ENCODE measurements at places on chromosomes 1 and 21.

- no peak for DNase-seq
These were observed 172.3 kb downstream of the SIPA1L2 start for GRCh38 chr1:232457595-232457994.

DNA sequence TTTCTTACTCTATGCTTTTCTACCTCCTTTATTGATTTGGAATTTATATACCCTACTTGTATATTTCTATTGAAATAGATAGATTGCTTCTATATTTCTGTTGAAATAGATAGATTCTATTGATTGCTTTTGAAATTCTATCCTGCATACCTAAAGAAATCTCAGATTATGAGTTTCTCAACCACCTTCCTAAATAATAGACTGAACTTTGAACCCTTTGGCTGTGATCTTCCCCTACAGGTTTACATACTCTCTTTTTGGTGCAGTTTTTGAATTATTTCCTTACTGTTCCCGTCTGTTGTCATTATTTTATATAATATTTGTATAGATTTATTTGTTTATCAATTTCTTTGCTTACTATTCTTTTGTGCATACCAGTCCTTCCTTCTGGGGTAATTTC, 20.4 kb upstream of the CSF3R start:
- DNase-seq, result no peak

GRCh38 chr1:21164266-21164665, 12.4 kb downstream of the EIF4G3 start:
- no peak for DNase-seq

GRCh38 chr1:160374306-160375110, 7.6 kb downstream of the NHLH1 start:
- DNase-seq, result no peak

- no peak for DNase-seq
These were observed 37.1 kb downstream of the DDAH1 start for GRCh38 chr1:85427849-85428248.

DNA sequence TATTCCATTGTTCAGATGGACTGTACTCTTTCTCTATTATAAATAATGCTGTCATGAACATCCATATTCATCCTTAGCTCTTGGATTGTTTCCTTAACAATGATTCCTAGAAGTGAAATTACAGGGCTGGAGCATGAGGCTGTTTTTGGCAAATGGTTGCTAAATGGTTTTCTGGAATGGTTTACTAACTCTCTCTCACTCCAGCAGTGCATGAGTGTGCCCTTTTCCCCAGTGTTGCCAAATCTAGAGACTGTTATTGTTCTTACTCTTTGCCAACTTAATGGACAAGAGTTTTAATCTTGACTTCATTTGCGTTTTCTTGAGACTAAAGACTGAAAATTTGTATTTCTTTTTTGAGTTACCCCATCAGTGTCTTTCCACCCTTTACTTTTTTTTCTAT, 113.0 kb downstream of the PAPPA2 start:
- no peak for DNase-seq

DNA sequence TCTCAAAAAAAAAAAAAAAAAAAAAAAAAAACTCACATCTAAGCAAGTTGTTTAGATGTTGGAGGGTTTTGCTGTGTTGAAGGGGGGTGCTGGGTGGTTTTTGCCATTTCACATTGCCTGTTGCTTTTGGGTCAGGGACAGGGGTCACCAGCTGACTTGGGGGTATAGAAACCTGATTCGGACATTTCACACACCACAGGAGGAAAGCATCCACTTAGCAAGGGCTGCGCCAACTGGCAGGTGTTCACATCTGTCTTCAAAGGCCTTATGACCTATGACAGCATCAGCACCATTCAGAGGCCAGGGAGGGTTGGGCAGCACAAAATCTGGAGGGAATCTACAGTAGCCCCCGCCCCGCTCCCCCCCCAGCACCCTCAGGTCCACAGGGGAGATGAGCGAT, 45.2 kb downstream of the SYF2 start:
- no peak for DNase-seq

GRCh38 chr1:109208394-109208793, 5.3 kb upstream of the SARS1 start:
- DNase-seq, result no peak

DNA sequence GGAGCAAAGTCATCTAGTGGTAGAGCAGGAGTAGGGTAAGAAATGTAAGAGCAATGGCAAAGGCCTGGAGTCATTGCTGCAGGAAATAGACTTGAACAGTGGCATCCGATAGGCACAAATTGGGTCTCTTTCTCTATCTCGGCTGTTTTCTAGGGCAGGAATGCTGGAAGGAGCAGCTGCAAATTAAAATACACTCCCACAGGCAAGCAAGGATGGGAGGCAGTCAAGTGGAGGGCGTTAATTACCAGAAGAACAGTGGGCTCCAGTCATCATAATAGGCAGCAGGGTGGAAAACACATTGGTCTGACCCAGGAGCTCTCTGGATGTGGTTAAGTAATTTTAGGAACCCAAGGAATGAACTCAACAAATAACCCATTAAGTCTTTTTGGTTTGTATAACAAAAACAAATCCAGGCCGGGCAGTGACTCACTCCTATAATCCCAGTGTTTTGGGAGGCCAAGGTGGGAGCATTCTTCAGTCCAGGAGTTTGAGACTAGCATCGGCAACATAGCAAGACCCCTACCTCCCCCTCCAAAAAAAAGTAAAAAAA, 7.8 kb upstream of the TDRD5 start:
- DNase-seq, result no peak
